Caco-2 (cell line): ENCODE measurements at places on chromosomes 2 and 18. TPM values are rescaled to one million over a fixed set of nuclear protein-coding genes. Genes with fewer than 3 reads are reported as not detected.

TMEM163 gene
- 3.2 and 4.1 TPM in 2 replicates for total RNA-seq

AQP12B gene
- not detected in 2 replicates for total RNA-seq

SLC16A14 gene
- total RNA-seq: 0.19 TPM in 1 of 2 replicates, not detected in the other

ADCYAP1 gene
- total RNA-seq: not detected in 2 replicates

GRCh38 chr2:37634914-37635503 lies 36.4 kb downstream of the CDC42EP3 start:
- no peak for DNase-seq

DNA sequence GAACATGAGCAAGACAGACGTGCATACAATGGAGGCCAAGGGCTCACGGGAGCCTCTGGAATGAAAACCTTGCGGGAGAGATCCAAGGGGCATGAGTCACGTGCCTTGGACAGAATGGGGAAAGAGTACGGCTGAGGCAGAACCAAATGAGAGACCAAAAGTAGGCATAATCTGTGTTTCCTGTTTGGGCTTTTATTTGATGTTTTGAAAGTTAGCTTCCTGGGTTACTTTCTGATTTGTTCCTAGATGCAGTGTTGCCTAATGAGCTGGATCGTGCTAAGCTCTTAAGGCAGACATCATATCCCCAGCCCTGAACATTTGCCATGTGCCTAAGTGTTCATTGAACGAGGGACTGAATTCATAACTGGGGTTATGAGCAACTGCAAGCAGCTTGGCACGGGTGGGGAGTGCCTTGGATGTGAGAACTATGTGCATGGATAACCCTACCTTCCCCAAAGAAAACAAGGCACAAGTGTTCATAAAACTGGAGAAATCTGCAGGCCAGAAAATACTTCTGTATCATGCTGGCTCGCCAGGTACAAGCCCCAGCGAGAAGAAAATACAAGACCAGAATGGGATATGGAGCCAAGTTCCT lies 60.3 kb upstream of the RPL31 start:
- DNase-seq: no peak

GRCh38 chr2:25169073-25169470 lies 692 bp upstream of the POMC start:
- no peak for DNase-seq

GRCh38 chr2:64698177-64698643 lies 44.5 kb upstream of the SERTAD2 start:
- peak; percentile 20 for DNase-seq
